ENCODE measurements at places on chromosomes 4 and X.
A peak's percentile ranks its signal among the peaks of the same experiment; 100 is the strongest.

GRCh38 chrX:45502396-45502795, 301.7 kb upstream of the DIPK2B start:
- no peak for DNase-seq

DNA sequence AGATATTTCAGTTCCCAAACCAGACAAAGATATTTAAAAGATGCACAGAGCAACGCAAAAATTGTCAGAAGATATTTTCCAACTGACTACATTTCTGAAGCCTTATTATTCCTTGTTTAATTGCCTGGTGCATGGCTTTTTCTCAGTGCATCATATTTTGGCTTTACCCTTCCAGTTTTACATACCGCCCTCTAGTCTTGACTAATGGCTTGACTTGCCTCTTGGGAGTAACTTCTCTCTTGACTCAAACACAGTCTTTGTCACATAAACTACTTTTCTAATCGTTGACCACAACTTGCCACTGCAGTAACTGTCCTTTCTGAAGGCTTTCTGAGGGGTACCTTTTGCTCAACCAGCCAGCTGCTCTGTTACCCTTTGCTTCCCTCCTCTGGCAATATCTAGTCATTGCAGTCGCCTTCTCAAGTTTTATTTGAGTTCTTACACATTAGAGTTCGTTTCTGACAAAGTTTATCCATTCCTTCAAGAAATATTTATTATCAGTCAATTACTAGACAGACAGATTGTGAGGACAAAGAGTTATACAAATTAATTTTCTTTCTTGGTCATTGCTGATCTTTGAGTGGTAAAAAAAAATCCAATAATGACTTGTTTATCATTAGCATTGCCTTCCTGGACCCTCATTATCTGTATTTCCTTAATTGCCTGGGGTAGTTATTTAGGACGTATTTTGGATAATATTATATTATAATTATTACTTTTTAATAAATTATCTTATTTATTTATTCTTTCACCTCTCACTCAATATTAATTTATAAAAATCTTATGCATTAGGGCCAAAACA, 506.9 kb upstream of the PCDH10 start:
- DNase-seq, result peak; percentile 63

GRCh38 chr4:66091786-66092185, 421.5 kb upstream of the EPHA5 start:
- no peak for DNase-seq

DNA sequence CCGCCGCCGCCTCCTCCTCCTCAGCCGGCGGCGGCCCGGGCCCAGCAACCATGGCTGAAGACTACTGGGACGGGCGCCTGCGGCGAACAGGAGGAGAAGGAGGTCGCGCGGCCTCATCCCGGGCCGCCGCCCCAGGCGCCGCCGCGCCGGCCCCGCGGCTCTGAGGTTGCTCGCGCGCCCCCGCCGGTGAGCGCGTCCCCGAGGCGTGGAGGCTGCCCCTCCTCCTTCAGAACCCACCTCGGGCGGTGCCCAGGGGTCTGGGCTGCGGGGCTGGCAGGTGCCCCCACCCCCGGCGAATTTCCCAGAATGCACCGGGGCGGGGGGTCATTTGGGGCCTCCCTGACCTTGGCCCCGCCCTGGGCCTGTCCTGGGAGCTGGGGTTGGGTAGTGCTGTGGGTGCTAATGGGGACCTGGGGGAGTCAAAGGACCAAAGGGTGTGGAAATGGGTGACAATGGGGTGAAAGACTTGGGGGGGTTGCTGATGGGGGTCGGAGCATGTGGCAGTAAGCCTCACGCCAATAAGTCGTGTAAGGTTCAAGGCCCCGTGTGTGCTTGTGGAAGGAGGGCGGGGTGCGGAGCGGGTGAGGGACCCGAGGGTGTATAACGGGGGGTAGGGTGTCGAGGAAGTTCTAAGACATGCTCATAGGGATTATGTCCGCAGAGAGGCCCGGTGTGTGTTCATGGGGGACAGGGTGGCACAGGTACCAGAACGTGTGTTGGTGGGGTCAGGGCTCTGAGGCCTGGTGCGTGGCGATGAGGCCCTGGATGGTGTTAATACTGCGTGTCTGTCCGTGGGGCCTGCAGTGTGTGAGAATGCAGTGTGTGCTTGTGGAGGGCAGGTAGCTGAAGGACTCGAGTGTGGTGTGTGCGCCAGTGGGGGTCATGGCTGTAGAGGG, 687 bp downstream of the CDK16 start:
- no peak for DNase-seq

GRCh38 chr4:177281351-177281909, 28.2 kb upstream of the NEIL3 start:
- no peak for DNase-seq

DNA sequence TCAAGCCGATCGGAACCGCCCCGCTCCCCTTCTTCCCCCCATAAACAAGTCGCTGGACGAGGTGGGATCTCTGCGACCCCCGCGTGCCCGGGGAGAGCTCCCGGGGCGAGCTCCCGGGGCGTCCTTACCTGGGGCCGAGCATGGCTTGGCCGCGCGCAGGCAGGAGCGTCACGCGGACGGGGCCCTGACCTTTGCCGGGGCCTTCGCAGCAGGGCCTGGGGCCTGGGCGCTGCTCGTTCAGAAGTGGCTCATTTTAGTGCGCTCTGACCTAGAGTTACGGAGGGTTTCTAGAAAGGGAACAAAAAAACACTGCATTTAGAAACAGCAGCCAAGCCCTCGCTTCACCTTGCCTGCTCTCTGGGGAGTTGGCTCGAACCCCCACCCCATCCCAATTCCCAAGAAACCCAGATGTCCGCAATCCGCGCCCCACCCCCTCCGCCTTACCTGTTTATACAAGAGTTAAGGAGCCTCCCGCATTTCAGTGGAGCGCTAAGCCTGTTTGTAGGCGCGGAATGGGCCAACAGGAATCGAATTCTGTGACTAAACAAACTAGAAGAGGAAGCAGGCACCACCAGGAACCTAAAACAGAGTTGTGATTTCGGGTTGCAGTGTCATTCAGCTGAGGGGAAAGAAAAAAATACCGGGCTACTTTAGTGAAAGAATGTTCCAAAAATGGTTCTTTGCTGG, 814 bp upstream of the RBM47 start:
- DNase-seq, result peak; percentile 10

GRCh38 chrX:11447418-11447817, 154.2 kb downstream of the AMELX start:
- DNase-seq, result no peak

GRCh38 chrX:153684467-153685155, 3.1 kb upstream of the SLC6A8 start:
- DNase-seq, result no peak

- no peak for DNase-seq
These were observed 835.6 kb upstream of the SLIT2 start for GRCh38 chr4:19416146-19416545.

GRCh38 chr4:86564795-86565194, 29.3 kb upstream of the PTPN13 start:
- DNase-seq, result peak; percentile 16

- peak; percentile 59 for DNase-seq
These were observed 53.1 kb downstream of the ARHGEF38 start for GRCh38 chr4:105605493-105605892.

GRCh38 chr4:3521621-3522325, 10.4 kb downstream of the LRPAP1 start:
- no peak for DNase-seq

GRCh38 chrX:68980906-68981616, 152.2 kb downstream of the EFNB1 start:
- no peak for DNase-seq

GRCh38 chrX:132461886-132462285, 27.0 kb downstream of the MBNL3 start:
- no peak for DNase-seq

DNA sequence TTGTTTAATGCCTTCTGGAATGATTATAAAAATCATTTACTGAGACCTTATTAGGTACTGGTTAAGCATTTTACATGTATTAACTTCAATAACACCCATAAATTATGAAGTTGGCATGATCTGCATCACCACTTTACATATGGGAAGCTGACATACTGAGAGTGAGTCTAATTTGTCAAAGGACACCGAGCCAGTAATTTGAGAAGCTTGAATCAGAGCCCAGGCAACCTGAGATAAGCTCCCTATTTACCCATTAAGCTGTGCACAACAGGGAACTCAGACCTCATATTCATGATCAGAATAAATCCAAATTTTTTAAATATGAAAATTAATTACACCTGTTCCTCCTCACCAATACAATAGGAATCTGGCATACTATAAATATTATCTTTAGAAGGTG, 247.9 kb upstream of the EPHA5 start:
- DNase-seq, result no peak

DNA sequence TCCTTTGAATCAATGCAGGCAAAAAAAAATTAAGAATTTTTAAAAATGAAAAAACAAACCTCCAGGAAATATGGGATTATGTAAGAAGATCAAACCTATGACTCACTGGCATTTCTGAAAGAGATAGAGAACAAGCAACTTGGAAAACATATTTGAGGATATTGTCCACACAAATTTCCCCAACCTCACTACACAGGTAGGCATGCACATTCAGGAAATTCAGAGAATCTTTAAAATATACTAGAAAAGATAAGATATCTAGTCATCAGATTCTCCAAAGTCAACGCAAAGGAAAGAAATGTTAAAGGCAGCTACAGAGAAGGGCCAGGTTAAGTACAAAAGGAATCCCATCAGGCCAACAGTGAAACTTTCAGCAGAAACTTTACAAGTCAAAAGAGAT, 85.6 kb downstream of the ANTXR2 start:
- no peak for DNase-seq

- DNase-seq, result peak; percentile 22
These were observed 22.8 kb downstream of the MSN start for GRCh38 chrX:65690057-65690855.

GRCh38 chr4:107736924-107737448, 17.0 kb upstream of the PAPSS1 start:
- peak; percentile 16 for DNase-seq

DNA sequence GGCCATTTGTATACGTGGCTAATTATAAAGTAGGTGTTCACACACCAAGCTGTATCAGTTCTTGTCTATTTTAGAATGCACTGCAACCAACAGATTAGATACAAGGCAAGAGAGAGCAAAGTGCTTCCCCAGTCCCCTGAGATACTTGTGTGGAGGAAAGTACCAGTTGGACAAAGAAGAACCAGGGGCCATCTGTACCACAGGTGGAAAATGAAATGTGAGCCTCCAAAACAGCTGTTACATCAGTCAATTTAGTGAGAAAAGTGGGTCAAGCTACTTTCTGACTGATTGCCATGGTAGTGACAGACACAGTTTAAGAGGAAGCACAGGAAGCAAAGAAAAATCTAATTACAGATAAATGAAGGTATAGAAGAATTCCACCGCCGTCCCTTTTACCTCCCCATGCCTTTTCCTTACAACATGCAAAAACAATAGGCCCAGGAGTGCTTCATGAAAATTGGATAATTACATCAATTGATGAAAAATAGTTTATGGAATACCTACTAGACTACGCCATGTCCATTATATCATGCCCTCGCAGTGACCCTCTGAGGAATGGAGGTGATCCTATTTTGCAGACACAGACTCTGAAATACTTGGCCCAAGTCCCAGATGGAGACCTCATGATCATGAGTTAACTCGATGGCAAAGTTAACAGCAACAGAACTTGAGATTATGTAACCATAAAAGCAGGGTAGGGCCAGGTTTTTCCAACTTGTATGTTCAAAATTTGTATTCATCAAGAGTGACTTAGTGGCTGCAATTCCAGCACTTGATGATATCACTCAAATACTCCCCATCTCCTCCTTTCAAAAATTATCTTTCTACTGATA, 15.8 kb downstream of the SMPX start:
- DNase-seq, result no peak

- no peak for DNase-seq
These were observed 24.8 kb downstream of the ZFYVE28 start for GRCh38 chr4:2393353-2394270.

GRCh38 chr4:119667802-119668201, 39.2 kb upstream of the PDE5A start:
- DNase-seq, result no peak

GRCh38 chr4:86895692-86896488, 3.7 kb upstream of the C4orf36 start:
- peak; percentile 77 for DNase-seq

DNA sequence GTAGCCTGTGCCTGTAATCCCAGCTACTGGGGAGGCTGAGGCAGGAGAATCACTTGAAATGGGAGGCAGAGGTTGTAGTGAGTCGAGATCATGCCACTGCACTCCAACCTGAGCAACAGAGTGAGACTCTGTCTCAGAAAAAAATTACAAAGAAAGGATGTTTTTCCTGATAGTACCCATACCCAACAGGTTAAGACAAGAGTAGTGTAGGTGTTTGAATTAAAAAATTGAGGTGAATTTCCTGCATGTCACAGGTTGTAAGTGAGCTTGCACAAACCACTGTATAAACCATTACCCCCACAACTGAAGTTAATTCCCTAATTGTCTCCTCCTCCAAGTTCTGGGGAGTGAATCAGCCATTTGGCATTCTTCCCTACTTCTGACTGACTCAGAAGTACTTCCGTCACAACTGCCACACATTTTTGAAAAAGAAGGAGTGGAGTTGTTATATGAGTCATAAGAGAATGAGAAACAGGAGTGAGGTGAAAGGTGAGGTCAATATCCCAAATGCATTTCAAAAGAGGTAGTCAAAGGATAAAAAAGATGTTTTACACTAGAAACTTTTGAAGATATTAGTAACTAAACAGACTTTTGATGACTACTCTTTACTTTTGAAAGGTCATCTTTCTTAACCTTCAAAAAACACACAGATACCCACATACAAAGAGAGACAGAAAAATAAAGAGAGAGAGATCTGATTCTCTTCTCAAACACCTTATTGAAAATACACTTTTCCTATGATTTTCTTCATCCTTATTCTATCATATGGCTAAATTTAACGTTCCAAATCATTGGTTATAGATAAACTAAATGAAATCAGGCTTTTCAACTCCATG, 134.5 kb downstream of the BTC start:
- DNase-seq, result peak; percentile 98

- no peak for DNase-seq
These were observed 224.2 kb downstream of the KDR start for GRCh38 chr4:54901202-54901601.

- no peak for DNase-seq
These were observed 58.2 kb upstream of the PTCHD1 start for GRCh38 chrX:23276475-23276874.

GRCh38 chr4:77385124-77385969, 220.3 kb upstream of the CXCL13 start:
- DNase-seq, result peak; percentile 55

DNA sequence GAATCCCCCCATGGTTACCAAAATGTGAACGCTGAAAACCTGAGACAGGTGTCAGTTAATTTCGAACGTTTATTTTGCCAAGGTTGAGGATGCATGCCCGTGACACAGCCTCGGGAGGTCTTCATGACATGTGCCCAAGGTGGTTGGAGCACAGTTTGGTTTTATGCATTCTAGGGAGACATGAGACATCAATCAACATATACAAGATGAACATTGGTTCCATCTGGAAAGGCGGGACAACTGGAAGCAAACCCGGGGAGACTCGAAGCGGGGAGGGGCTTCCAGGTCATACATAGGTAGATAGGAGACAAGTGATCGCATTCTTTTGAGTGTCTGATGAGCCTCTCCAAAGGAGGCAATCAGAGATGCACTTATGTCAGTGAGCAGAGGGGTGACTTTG, 11.0 kb upstream of the SH3BP2 start:
- DNase-seq, result no peak

GRCh38 chrX:97806238-97806637, 922.5 kb downstream of the RPA4 start:
- DNase-seq, result no peak
